ENCODE measurements at places on chromosomes 4 and X.
A peak's percentile ranks its signal among the peaks of the same experiment; 100 is the strongest.

DNA sequence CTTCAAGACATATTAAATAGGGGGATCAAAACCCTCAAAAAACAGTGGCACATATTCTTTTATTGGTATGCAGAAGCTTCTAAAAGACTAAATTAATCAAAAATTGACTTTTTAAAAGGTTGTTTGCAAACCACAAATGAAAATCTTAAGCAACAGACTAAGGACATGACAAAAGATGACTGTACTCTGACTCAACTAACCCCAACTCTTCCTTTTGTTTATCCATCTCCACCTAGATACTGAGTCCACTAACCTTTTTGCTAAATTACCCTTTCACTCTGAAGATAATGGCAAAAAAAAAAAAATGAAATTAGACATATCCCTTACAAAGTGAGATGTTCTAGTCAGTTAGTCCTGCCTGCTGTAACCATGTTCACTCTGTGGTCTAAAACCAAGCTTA lies 91.6 kb upstream of the NLRP2B start:
- DNase-seq, result no peak

DNA sequence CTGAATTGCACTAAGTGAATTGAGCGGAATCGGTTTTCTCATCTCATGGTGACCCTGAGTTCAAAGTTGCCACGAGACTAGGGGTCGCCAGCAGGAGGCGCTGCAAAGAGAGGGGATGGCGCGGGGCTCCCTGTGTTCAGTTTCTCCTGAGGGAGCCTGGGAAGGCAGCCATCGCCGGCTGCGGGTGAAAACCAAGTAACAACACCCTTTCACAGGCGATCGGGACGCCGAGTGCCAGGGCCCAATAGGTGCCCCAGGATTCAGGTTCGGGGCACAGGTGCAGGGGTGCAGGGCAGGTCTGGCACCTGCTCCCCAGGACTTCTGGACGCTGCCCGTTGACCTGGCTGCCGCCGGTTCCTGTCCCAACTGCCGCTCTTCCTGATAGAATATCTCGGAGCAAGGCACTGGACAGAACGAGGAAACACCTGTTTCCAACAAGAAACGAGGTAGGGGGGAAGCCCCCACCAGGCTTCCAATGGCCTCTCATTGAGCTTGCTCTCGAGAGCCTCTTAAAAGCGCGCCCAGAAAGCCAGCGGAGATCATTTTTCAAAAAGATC lies 1.1 kb upstream of the FGF16 start:
- DNase-seq, result peak; percentile 20

DNA sequence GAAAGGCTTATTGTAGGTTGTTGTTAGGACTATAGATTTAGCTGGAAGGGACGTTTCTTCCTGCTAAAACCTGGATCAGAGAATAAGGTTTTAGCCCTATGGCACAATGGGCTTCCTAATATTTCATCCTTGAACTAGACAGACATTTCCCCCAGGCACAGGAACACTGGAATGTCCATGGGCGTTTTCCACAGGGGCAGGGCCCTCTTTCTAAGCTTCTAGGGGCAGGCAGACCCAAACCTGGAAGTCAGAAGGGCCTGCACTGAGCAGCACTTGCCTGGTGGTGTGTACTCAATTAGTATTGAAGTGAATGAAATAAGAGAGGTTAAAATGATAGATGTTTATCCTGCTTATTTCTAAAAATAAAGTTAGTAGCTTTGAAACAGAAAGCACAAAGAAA lies 41.1 kb downstream of the CASP6 start:
- no peak for DNase-seq

GRCh38 chr4:156553659-156554058 lies 417.9 kb downstream of the PDGFC start:
- DNase-seq, result no peak

- no peak for DNase-seq
These were observed 38.9 kb downstream of the CNGA2 start for GRCh38 chrX:151773434-151773833.

GRCh38 chr4:8766610-8767009 lies 105.0 kb downstream of the HMX1 start:
- DNase-seq, result no peak

DNA sequence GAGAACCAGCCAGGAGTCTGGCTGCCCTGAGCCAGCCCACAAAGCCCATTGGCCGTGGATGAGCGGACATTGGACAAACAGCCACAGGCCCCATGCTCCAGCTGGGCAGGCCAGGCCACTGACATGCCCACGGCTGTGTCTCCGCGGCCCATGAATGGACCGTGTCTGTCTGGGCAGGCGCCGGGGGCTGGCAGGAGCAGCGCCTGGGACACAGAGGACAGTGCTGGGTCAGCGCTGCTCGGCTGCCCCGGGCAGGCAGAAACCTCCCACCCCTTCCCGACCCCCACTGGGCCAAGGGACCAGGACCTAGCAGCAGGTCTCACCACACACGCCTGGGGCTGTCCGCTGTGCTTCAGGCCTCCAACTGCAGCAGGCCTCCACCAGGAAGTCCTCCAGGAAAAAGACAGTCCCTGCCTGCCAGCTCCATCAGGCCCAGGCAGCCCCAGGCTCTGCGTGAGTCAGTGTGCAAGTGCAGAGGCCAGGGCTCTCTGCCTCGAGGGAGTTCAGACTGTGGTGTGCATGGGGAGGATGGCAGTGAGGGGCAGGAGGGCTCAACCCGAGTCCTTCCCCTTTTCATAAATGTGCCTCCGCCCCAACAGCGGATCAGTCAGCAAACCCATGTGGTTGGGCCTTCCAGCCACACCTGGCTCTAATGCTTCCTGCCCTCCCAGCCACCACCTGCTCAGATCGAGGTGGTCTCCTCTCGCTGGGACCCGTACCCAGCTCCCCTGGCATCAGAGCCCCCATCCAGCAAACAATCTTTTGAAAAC lies 17.2 kb upstream of the FGFR3 start:
- DNase-seq, result no peak

DNA sequence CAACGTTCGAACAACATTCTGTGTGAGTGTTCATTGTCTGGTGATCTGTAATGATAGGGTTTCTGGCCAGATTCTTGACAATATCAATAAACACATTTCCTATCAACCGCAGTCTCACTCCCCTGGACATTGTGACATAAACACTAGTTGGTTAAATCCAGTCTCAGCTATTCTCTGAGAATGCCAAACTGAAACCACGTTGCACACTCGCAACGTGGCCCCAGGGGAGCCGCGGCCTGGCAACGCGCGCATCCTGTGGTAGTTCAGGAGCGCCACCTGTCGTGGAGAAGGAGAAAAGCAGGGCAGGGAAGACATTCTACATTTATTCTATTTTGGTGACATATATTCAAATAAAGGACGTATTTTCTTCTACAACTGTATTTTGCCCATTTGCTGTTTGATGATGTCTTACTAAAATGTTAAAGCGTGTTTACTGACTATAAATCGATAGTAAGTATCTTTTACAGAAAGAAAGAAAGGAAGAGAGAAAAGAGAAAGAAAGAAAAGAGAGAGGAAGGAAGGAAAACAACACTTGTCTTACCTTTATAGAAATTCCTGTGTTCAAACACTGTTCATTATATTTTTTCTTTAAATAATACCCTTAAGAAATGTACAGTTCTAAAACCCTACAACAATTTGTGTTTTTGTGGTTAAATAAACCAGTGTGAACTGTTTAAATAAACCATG lies 738.3 kb upstream of the FRG1 start:
- peak; percentile 23 for DNase-seq

DNA sequence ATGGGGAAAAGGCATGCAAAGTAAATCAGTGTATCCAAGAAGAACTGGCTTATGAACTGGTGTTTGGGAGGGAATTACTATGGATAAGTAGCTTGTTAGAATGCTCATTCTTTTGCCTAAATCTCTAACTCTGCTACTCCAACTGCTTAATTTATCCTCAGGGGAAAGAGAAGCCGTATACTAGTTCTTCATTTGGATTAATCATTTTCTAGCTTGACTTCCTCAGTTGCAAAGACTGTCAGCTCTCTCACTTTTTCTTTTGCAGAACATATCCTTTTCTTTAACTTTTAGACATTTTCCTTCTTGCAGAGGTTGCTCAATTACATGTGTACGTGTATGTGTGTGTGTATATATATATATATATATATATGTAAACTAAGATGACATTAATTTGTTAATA lies 21.9 kb downstream of the GPRIN3 start:
- DNase-seq, result no peak

- no peak for DNase-seq
These were observed 74.1 kb downstream of the SLC9A6 start for GRCh38 chrX:136059350-136059749.

GRCh38 chr4:150119492-150119891 lies 41.2 kb downstream of the DCLK2 start:
- DNase-seq, result no peak

DNA sequence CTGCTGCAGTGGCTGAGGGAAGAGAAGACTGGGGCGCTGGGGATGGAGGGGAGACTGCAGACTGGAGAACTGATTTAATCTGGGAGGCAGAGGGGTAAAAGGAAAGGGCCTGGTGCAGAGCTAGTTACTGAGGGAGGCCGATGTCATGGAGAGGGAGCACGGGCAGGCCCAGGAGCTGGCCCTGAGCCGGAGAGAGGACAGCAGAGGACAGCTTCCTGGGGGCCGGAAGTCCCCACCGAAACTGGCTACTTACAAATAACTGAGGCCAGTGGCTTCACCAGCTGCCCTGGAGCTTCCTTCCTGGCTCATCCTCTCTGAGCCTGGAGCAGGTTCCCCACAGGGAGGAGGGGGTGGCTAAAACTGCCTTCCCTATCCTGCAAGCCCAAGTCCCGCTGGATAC lies 26.9 kb downstream of the NSG1 start:
- no peak for DNase-seq

- no peak for DNase-seq
These were observed 183.5 kb downstream of the ZC4H2 start for GRCh38 chrX:64792598-64793337.

DNA sequence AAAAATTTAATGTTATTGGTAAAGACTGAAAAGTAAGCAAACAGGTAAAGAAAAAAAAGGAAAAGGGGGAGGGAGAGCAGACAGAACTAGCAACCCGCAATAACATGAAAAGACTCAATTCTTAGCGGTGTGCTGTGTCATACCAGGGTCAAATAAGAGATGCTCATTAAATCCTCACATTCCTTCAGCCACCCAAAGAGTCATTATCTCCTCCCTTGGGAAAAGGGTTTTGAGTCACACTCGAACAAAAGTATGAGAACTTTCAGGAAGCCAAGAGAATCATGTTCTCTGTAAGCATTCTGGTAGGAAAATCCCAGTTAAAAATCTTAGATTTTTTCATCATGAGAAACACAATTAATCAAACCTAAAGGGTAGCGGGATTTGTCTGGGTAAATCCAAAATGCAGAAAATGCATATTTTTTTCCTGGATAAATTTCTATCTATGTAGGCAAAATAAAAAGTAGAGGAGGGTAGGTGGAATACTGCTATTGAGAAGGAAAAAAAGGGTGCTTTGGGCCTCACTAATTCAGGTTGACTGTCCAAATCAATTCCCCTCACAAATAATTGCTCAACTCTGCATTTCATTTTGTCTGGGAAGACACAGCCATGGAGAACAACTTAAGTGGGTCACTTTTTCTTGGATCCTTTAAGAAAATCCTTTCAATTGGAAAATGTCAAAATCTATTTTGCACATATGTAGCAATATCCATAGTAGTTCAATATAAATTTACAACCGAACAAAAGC lies 23.2 kb downstream of the TNIP3 start:
- no peak for DNase-seq

Measured in GM20000 (cell line).